ENCODE measurements at places on chromosomes 6 and 20. TPM values are rescaled to one million over a fixed set of nuclear protein-coding genes. Genes with fewer than 3 reads are reported as not detected.

- no peak for DNase-seq
These were observed 78.0 kb upstream of the FOXQ1 start for GRCh38 chr6:1233924-1234323.

SLC22A16 gene
- 49.5 TPM for polyA plus RNA-seq

DNA sequence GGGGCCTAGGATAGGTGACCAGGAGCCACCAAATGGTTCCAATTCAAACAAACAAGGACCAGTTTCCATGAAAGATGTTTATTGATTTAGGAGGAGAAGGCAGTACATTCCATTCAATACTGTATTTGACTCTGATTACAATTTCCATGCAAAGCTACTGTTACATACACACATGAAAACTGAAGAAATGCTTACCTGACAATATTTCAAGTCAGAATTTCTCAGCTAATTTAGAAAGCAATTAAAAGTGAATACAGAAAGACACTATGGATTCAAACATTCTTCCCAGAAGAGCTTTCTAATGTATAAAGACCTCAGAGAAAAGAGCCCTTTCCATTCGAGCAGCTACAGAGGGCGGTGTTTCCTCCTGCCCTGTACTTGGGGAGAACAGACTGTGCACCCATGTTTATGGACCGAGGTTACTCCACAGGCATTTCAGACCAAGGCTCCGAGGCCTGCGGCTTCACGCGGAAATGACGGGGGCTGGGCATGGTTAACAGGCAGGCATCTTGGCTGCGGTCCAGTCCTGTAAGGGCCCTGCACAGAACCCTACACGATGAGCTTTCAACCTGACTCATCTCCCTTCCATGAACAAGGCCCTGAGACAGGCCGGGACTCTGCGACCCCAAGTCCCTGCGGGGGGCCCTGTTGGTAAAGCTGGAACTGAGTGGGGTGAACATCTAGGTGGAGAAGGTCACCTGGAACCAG, 25.7 kb upstream of the TCFL5 start:
- DNase-seq, result peak; percentile 50

- DNase-seq, result no peak
These were observed 139.5 kb upstream of the RNF217 start for GRCh38 chr6:124822721-124823120.

- no peak for DNase-seq
These were observed 643 bp upstream of the SLC35D3 start for GRCh38 chr6:136921381-136921935.

TSHZ2 gene
- polyA plus RNA-seq, result 13.0 TPM

SCRT2 gene
- polyA plus RNA-seq, result 0.13 TPM

GRCh38 chr6:42555477-42556457, 8.1 kb upstream of the UBR2 start:
- DNase-seq, result no peak

- DNase-seq, result no peak
These were observed 12.9 kb upstream of the CCN6 start for GRCh38 chr6:112040956-112041355.

SNAI1 gene
- 4.0 TPM for polyA plus RNA-seq

MPIG6B gene
- 1.3 TPM for polyA plus RNA-seq

DNA sequence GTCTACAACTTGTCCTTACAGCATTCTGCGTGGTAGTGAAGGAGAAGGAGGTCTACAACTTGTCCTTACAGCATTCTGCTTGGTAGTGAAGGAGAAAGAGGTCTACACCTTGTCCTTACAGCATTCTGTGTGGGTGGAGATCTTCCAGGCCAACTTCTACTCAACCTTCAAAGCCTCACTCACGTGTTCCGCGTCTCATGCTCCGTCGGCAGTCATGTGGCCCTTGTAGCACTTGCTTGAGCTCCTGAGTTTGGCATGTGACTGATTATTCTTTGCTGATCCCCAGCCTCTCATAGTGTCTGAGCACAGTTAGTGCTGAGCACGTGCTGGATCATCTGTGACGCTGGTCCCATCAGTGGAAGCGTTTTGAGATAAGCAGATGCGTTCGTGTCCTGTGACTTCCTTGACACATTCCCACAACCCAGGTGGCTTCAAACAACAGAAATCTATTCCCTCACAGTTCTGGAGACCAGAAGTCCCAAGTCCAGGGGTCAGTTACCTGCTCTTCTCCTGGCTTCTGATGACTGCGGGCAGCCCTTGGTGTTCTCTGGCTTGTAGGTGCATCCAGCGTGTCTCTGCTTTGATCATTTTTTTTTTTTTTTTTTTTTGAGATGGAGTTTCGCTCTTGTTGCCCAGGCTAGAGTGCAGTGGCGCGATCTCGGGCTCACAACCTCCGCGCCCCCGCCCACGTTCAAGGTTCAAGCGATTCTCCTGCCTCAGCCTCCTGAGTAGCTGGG, 2.6 kb downstream of the SS18L1 start:
- DNase-seq, result no peak

DNA sequence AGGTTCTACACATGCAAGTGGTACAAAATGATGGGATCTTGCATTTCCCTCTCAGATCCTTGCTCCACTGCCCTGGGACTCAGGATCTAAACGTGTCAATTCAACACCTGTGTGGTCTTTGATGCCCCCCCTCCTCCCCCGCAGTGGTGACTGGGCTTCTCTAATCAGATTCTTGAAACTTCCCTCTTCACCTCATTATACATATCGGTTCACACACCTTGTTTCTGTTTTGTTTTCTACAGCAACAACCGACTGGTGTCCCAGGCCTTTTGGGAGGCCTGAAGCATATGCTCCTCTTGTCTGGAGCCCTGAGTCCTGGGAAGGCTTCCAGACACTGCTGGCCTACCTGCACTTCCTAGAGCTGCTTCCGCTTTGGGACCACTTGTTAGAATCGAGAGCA, 20.0 kb downstream of the SAMD3 start:
- DNase-seq, result no peak

KHDC1L gene
- polyA plus RNA-seq, result 7.9 TPM

MOG gene
- 0.36 TPM for polyA plus RNA-seq

SYTL3 gene
- polyA plus RNA-seq, result 7.0 TPM

DNA sequence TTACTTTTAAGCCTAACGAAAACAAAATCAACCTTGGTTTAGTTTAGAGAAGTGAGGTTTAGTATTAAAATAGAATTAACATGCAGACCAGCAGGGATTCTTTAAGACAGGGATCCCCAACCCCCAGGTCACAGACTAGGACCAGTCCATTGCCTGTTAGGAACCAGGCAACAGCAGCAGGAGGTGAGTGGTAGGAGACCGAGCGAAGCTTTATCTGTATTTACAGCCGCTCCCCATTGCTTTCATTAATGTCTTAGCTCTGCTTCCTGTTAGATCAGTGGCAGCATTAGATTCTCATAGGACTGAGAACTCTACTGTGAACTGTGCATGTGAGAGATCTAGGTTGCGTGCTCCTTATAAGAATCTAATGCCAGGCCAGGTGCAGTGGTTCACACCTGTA, 225.9 kb downstream of the NKAIN2 start:
- no peak for DNase-seq

DNA sequence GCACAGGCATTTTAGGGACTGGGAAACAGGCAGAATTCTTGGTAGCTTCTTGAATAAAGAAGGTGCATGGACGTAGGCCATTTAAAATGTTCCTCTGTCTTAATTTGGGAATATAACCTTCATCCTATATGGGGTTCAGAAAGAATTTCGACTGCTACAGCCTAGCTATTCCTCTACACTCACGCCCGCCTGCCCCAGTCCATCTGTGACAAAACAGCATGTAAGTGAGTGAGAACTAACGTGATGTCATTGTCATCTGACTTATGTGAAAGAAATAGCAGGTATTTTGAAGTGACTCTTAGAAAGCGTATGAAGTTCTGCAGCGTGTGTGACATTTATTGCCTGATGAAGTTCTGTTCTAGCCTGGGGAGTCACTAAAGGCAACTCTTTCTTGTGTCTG, 52.2 kb upstream of the SLC22A1 start:
- DNase-seq, result no peak

GRCh38 chr20:21273755-21274386, 29.3 kb upstream of the XRN2 start:
- no peak for DNase-seq

- peak; percentile 84 for DNase-seq
These were observed at the start of gene HMGCLL1 for GRCh38 chr6:55578537-55579363. HMGCLL1 (minus strand) TSS chr6:55579192; CDS start chr6:55579055, 137 bp downstream.

- DNase-seq, result no peak
These were observed 39.3 kb downstream of the SNRNP48 start for GRCh38 chr6:7629321-7629720.

GRCh38 chr6:43172104-43173007, 1.3 kb downstream of the SRF start:
- peak; percentile 62 for DNase-seq

OPRL1 gene
- 9.4 TPM for polyA plus RNA-seq

DNA sequence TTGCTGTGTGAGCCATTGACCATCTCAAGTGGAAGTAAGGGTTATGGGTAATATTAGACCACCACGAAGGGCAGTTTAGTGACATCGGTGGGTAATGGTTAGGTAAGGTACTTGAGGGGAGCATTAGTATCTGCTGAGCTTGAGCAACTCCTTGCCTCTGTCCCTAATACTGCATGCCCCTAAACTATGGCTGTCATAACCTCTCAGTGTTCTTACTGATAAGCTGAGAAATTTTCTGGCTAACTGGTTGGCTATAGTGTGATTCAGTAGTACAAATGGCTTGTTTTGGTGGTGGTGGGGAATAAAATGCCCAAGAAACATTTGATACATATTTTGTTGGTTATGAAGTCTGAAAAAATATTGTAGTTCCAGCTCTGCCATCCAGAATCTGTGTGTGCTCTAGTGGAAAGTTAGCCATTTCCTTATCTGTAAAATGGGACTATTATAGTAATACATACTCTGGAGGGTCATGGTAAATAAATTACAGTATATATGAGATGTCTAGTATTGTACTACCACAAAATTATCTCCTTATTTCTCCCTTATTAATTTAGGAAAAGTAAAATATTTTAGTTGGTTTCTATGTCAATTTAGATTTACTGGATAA, 113.1 kb downstream of the NCOA3 start:
- no peak for DNase-seq

DNA sequence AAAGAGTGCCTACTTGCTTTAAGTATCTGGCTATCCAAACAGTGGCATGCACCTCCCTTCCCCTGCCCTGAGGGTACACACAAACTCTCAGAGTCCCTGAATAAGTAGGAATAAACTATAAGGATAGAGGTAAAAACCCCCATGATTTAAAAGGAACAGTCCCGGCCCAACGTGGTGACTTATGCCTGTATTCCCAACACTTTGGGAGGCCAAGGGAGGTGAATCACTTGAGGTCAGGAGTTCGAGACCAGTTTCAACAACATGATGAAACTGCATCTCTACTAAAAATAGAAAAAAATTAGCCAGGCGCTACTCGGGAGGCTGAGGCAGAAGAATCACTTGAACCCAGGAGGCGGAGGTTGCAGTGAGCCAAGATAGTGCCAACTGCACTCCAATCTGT, 22.2 kb downstream of the SAMHD1 start:
- no peak for DNase-seq

GRCh38 chr20:11296951-11297350, 620.7 kb upstream of the BTBD3 start:
- DNase-seq, result no peak

HS3ST5 gene
- polyA plus RNA-seq, result 0.20 TPM

- DNase-seq, result no peak
These were observed 1279.8 kb downstream of the EPHA7 start for GRCh38 chr6:92139601-92140000.

CRISP3 gene
- not detected for polyA plus RNA-seq

CTAGE9 gene
- polyA plus RNA-seq, result 6.6 TPM

DNA sequence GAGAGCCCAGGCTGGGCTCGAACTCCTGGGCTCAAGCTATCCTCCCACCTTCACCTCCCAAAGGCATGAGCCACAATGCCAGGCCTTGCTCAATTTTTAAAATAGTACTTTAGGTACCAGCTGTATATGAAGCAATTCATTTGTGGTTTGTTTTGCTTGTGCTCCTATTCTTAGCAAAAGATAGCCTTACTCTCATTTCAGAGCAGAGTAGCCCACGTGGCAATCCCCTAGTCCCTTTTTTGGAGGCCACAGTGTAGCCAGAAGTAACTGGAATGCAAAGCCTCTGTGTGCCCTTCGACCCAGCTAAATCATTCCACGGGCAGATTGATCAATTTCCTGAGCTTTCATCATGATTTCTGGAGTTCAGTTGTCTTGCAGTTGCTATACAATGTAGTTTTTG, 372.2 kb downstream of the NRN1 start:
- no peak for DNase-seq

DNA sequence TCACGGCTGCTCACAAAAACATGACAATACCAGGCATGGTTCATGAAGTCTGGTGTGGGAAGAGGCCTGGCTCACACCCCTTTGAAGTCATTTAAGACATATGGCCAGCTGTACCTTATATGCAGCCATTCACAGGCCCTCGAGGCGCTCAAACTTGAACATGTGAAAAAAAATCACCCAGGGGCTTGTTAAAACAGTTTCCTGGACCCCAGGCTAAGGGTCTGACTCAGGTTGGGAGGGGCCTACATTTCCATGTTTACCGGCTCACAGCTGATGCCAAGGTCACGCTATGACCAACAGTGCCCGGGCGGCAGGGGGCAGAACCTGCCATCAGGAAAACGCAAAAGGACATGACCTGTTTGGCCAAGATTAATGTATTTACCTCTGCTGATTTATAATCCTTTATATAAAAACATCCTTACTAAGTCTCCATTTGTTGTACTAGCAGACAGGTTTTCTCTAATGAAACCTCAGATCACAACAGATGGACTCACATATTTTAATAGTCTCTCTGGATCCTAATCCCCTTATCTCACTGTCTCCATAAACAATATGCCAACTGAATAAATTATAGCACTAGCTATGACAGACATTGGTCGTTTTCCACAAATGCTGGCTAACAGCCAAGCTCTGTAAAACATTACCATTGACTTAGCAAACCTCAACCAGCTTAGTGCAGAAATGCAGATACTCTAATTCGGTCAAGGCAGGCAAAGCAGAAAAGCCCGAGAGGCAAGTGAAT, 19.9 kb downstream of the EZR start:
- no peak for DNase-seq

FBXO9 gene
- polyA plus RNA-seq, result 76.6 TPM

DNA sequence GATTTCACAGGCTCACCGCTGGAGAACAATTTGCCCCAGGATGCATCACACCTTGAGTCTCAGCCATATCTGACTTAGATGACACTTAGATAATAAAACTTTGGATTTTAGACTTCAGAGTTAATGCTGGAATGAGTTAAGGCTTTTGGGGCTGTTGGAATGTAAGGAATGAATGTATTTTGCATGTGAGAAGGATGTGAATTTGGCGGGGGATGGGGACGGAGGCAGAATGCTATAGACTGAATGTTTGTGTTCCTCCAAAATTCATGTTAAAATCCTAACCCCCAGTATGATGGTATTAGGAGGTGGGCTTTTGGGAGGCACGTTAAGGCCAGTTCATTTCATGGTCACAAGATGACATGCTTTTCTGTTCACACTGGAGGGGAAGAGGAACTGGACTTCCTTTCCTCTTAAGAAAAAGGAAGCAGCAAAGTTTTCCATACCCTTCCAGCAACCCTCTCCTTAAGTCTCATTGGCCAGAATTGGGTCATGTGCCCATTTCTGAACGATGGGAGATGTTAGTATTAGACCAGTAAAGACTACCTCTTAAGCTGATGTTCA, 5.8 kb upstream of the SRXN1 start:
- DNase-seq, result no peak

- DNase-seq, result no peak
These were observed 79.4 kb downstream of the HMGCLL1 start for GRCh38 chr6:55499591-55499990.

ADGB gene
- 53.0 TPM for polyA plus RNA-seq
